ENCODE measurements at places on chromosomes 16 and 17.

DNA sequence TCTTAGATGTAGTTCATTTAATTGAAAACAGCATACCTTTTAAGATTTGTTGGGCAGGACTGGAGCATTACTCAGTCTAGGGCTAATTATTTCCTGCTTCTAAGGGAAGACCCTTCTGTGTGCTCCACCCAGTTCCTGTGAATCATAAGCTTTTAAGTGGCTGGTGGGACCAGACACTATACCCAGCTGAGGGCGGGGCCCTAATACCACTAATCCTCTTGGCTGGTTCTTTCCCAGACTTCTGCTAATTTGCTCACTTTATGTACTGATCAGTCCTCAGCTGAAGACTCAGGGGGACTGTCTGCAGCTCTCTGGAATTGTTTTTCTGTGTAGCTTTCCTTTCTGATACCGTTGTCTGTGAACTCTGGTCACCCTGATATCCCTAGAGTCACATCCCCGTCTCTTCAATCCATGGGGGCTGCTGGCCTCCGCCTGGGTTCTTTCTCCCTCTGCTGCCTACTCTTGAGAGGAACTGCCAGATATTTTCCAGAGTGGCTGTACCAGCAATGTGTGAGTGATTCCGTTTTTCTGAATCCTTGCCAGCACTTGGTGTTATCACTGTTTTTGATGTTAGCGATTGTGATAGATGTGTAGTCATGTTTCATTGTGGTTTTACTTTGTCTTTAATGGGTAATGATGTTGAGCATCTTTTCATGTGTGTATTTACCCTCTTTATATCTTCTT lies 35.1 kb downstream of the MFSD11 start:
- no peak for DNase-seq

DNA sequence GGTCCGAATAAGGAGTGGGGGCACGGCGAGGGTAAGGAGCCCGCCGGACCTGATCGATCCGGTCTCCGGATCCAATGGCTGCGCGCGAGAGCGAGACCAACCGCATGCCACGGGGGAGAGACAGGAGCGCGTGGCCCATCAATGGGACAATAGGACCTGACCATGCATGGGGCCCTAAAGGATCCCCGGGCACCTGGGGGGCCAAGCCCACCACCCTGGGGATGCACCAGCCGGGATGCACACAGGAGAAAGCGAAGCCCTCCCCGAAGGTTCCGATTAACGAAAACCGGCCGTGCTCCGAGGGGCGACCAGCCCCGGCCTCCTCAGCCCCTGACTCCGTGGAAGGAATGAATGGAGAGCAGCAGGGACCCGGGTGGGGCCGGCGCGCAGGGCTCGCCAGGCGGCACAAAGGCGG lies 525 bp downstream of the JPT1 start:
- no peak for DNase-seq

- no peak for DNase-seq
Observed at GRCh38 chr16:3028716-3029319, 5.0 kb downstream of the THOC6 start.

DNA sequence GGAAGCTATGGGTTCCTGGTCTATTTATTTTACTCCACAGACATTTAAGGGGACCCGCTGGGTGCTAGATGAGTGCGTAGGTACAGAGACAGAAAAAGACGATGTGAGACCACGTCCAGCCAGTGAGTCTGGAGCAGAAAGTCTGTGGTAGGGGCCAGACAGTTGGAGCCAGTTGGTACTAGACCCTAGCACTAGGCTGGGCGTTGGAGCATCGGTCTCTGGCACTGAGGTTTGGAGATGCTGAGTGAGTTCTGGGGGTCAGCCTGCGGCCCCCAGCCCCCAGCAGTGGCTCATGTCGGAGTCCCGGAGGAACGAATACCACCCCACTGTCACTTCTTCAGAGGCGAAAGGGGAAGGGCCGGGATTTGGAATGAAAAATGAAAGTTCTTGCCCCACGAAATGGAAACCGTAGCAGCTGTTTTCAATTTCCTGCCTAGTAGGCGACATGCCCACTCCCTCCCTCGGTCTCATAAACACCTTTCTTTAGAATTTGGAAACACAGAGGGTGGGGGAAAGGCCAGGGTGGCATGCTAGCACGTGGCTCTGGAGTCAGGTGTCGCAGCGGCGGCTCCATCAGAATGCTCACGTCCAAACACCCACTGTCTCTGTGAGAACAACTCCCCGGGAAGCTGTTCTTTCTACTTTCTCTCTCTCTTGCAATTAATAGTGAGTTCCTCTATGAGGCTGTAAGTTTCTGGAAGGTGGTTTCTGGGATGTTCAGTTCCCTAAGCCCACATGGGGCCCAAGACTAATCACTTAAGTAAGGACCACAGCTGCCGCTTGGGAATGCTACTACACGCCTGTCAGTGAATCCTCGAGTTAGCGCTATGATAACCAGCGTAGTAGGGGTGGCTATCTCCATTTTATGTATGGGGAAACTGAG lies 96.8 kb downstream of the IRF8 start:
- no peak for DNase-seq

GRCh38 chr16:13093661-13094060 lies 192.3 kb downstream of the SHISA9 start:
- no peak for DNase-seq
